ENCODE measurements at places on chromosomes 5 and 9.
A peak's percentile ranks its signal among the peaks of the same experiment; 100 is the strongest.

GRCh38 chr5:18072600-18072999 is 438.3 kb downstream of the TAF11L14 start:
- no peaks in the 10 kb centered on the region for H3K4me1 ChIP-seq
- no peak overlapping the region for H3K27ac ChIP-seq
- no peak for DNase-seq
- H3K27me3 ChIP-seq: no peaks in the 10 kb centered on the region
- H3K4me3 ChIP-seq: no peak overlapping the region

GRCh38 chr5:137734962-137735554 is 831 bp downstream of the KLHL3 start:
- peak overlapping the region; percentile 34 for H3K4me3 ChIP-seq
- no peaks in the 10 kb centered on the region for H3K27me3 ChIP-seq
- peaks cover 12% of the 10 kb centered on the region for H3K4me1 ChIP-seq
- no peaks in the 10 kb centered on the region for H3K36me3 ChIP-seq
- peak overlapping the region; percentile 80 for H3K27ac ChIP-seq

- no peaks in the 10 kb centered on the region for H3K36me3 ChIP-seq
- no peaks in the 10 kb centered on the region for H3K27me3 ChIP-seq
- no peak overlapping the region for H3K27ac ChIP-seq
These were observed 468.4 kb upstream of the CDH6 start for GRCh38 chr5:30725073-30725472.

DNA sequence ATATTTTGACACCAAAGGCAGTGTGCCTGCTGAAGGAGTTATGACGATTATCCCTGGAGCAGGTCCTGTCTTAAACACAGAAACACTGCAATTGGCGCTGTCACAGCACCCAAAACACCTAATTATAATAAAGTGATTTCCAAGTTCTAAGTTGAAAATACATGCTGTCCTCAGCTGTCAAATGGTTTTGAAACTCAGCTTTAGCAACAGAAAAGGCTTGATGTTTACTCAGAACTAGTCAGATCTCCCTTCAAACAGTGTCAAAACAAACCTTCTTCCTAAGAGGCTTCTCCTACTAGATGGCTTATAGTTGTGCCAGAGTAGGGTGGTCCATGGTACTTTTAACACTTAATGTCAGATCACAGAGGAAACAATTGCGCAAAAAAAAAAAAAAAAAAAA is 87.2 kb upstream of the IRX1 start:
- no peak for DNase-seq
- no peaks in the 10 kb centered on the region for H3K4me1 ChIP-seq
- H3K27me3 ChIP-seq: no peaks in the 10 kb centered on the region
- no peak overlapping the region for H3K27ac ChIP-seq
- no peak overlapping the region for H3K4me3 ChIP-seq

DNA sequence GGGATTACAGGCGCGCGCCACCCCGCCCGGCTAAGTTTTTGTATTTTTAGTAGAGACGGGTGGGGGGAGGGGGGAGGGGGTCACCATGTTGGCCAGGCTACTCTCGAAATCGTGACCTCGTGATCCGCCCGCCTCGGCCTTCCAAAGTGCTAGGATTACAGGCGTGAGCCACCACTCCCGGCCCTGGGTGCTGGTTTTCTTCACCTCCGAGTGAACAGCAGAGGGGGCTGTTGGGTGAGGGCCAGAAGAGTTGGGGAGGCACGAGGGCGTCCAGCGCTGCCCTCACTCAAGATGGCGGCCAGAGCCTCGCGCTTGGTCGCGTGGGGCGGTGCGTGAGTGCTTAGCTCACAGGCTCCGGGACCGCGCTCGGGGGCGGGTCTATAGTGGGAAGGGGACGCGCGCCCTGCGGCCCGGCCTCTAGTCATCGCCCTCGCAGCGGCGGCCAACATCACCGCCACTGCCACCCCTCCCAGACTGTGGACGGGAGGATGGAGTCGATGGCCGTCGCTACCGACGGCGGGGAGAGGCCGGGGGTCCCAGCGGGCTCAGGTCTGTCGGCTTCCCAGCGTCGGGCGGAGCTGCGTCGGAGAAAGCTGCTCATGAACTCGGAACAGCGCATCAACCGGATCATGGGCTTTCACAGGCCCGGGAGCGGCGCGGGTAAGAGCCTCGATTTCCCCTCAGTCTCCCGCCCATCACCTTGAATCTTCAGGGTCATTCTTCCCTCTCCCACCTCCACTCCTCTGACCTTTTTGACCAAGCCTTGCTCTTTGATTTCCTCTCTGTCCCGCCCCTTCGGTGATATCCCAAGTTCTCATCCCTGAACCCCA is at the start of gene CAMLG:
TSS of gene CAMLG (plus strand) at position 416 of the 830 bp plus-strand sequence. CDS start at position 489, 73 bp downstream.
- peak within 1 kb of the TSS; percentile 79 for H3K4me3 ChIP-seq
- H3K27me3 ChIP-seq: no peaks in the 10 kb centered on the region

- no peaks in the 10 kb centered on the region for H3K36me3 ChIP-seq
- H3K4me3 ChIP-seq: no peak overlapping the region
- no peak overlapping the region for H3K27ac ChIP-seq
- peak; percentile 90 for DNase-seq
- no peaks in the 10 kb centered on the region for H3K27me3 ChIP-seq
- H3K4me1 ChIP-seq: no peaks in the 10 kb centered on the region
These were observed 89.8 kb upstream of the COL5A1 start for GRCh38 chr9:134551644-134552348.

All from cardiac muscle cell (in vitro differentiated cells and primary cell).